GM06990 (cell line): ENCODE measurements at places on chromosomes 7 and 10.
A peak's percentile ranks its signal among the peaks of the same experiment; 100 is the strongest.

DNA sequence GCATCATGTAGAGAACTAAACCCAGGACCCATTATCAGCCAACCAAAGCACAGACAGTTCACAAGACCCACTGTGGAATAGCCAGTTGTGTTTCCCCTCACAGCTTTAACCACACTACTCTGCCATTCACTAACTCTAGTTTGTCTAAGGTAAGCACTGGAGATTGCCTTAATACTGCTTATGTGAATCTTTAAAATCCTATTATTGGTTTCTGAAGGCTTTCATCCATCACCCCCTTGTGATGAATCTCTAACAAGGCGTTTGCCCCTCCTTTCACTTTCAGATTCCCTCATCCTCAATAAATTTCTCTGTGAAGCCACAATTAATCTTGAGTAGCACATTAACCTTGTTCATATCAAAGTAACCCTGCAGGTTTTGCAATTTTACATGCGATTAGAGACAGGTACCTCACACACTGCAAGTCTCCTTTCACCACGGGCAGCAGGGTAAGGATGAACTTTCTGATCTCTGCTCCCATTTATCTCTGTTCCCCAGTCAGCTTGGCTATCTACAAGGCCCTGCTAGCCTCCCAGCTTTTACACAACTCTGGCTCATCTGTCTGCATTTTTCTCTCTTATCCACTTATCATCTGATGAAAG lies 785.6 kb downstream of the REEP3 start:
- no peak for DNase-seq

DNA sequence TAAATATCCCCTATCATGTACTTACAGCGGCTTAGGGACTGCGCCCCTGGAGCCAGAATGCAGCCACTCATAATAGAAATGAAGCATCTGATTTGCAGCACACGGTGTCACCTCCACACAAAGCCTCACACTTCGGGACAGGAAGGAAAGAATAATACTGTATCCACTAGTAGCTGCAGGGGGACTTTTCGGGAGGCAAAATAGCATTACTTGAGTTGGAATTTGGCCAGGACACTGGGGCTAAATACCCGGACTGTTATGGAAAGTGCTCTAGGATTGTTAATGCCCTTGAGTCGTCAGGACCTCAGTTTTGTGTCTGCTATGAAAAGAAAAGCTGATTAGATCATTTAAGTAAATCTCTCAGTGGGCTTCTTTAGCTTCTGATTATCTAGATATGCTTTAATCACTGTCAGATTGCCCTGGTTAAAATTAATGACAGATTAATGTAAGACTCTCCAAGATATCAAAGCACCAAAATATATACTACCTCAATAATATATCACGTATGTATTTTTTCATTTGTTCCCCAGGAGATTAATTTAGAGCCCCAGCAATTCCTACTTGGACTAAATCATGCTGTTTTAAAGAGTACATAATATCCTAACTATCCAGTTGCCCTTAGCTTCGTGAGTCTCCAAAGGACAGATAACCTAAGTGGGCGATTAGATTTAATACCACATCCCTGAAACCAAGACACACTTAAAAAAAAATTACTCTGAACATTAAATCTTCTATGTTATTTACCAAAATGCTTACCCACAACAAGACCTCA lies 173.0 kb upstream of the NEBL start:
- no peak for DNase-seq

DNA sequence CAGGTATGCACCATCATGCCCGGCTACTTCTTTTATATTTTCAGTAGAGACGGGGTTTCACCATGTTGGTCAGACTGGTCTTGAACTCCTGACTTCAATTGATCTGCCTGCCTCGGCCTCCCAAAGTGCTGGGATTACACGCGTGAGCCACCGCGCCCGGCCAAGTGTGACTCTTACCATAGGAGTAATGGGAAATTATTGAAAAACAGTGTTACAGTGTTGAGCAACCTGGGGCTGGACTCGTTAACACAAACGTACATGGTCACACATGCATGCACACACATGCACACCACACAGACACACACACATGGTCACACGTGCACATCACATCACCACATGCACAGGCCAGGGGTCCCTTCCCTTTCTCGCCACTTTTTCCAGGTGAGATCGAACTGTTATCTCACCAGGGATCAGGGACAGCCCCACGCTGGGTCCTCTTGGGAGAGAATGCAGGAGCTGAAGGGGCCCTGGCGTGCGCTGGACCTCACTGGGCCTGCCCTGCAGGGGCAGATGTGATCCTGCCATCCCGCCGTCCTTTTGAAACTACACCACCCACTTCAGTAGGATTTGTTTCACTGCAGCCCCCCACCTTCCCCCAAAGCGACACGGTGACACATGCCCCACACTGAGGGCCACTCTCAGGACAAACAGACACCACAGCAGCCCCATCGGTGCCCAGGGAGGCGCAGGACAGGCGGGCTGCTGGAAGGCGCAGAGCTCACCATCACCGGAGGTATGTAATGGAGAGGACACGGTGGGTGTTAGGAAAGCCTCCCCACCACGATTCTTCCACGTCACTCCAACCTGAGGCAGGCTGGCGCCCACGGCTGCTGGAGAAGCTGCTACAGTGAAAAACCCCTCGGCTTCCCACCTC lies 10.2 kb downstream of the RADIL start:
- no peak for DNase-seq

- no peak for DNase-seq
These were observed 51.9 kb upstream of the PTN start for GRCh38 chr7:137395420-137395819.

DNA sequence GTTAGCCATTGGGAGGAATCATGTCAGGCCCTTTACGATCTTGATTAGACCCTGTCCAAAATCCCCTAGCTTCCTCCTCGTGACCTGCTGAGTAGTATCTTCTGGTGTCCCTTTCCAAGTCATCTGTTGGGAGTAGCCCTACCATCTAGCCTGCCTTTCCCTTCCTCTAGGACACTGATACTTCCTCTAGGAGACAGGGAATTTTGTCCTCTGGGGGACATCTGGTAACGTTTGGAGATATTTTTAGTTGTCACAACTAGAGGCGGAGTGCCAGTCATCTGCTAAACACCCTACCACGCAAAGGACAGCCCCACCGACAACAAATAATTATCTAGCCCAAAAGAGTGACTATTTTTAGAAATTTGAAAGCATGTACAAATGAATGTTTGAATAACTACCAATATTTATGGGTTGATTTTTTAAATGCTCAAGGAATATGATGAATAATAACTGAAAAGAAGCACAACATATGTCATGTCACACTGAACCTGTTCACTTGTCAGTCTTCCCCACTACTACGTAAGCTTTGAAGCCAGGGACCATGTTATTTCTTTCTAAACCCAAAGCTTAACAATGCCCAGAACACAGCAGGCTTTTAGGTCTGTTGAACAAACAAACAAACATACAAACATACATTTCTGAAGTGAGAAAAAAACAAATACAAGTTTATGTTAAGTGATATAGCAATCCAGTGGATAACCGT lies 105.9 kb downstream of the ARHGAP12 start:
- no peak for DNase-seq

DNA sequence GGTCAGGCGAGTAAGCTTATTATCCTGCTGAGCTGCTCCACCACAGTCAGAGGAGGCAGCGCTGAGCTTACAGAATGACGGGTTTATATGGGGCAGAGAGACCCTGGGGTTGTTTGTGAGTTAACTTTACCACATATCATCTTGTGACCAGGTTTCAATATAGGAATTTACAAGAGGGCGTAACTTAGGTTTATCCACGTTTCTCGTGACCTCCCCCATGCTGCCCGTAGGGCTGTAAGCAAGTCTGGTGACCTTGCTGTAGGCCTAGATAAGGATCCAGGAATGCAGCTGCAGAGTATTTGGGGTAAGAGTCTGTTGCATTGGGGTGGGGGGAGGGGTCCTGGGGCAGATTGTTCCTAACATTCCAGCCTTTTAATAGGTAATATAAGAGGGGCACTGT lies 24.6 kb downstream of the SCIN start:
- no peak for DNase-seq

DNA sequence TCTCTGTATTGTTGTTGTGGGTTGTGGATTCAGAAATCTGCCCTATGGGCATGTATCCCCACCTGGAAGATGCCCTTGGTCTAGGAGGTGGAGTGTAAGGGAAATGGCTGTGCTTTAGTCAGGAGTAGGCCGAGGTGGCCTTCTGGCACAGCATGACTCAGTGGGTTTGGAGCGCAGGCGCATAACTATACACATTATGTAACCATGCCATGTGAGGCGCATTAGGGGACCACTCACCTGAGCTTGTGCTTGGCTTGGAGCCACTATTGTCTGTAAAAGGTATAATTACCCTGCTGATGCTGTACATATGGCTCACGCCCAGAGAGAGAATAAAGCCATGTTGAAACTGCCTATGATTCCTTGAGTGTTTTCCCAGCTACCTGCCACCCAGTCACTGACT lies 20.6 kb upstream of the ADAMTS14 start:
- no peak for DNase-seq

GRCh38 chr7:50632561-50633413 lies 67.6 kb upstream of the DDC start:
- peak; percentile 22 for DNase-seq

- DNase-seq, result no peak
These were observed 237.9 kb upstream of the DGKB start for GRCh38 chr7:15140431-15140830.

GRCh38 chr10:77533146-77533886 lies 104.3 kb downstream of the KCNMA1 start:
- no peak for DNase-seq

GRCh38 chr7:136002802-136003201 lies 25.6 kb upstream of the MTPN start:
- DNase-seq, result no peak

- DNase-seq, result no peak
These were observed 108.6 kb downstream of the TRIM24 start for GRCh38 chr7:138568655-138569054.

- no peak for DNase-seq
These were observed 14.8 kb downstream of the TSPAN14 start for GRCh38 chr10:80468806-80469421.

DNA sequence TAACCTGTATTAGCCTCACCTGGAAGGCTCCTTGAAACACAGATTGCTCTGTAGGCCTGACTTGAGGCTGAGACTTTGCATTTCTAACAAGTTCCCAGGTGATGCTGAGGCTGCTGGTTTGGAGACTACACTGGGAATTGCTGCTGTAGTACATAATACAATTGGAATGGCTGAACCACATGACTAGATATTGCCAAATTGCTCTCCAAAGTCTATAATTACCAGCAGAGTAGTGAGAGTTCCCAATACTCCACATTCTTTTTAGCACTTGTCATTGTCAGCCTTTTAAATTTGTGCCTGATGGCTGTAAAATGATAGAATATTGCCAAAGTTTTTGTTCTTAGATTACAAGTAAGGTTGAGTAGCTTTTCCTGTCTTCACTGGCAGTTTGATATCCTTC lies 39.9 kb downstream of the PLEKHA8 start:
- no peak for DNase-seq

GRCh38 chr7:45685619-45686240 lies 111.6 kb downstream of the ADCY1 start:
- DNase-seq, result no peak

- no peak for DNase-seq
These were observed 46.9 kb upstream of the SEPTIN7 start for GRCh38 chr7:35753761-35754603.

DNA sequence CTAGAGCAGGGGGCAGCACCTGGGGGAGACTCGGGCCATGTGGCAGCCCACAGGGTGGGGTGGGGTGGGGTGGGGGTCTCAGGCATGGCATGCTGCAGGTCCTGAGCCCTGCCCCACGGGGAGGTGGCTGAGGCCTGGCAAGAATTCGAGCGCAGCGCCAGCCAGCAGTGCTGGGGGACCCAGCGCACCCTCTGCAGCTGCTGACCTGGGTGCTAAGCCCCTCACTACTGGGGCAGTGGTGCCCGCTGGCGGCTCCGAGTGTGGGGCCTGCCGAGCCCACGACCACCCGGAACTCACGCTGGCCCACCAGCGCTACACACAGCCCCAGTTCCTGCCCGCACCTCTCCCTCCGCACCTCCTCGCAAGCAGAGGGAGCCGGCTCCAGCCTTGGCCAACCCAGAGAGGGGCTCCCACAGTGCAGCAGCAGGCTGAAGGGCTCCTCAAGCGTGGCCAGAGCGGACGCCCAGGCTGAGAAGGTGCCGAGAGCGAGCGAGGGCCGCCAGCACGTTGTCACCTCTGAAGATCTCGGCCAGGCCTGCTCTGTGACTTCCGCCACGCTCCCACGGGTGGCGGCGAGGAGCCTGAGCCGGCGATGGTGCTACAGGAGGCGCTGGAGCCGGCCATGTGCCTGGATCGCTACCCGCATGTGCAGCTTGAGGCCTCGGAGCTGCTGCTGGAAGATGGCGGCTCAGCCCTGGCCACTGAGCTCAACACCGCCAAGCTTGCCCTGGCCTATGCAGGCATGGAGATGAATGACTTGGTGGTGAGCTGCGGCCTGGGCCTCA lies 145.1 kb upstream of the C7orf33 start:
- DNase-seq, result no peak

DNA sequence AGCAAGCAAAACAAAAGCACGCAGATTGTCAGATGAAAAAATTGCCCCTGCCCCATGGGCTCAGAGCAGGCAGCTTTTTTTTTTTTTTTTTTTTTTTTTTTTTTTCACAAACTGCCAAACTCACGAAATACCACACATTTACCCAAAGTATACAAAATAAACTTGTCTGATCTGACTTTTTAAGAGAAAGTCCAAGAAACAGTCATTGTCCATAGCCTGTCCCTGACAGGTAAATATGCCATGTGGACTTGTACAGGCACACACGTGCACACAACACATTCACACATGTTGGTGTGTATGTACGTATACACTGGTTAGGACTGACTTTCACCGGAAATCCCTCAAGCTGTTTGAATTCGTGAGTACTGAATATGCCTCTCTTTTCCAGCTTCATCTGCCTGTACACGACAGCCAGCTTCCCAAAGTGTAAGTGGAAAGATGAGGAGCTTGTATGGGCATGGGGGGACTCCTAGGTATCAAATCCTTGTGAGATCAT lies 929 bp upstream of the HGF start:
- no peak for DNase-seq

DNA sequence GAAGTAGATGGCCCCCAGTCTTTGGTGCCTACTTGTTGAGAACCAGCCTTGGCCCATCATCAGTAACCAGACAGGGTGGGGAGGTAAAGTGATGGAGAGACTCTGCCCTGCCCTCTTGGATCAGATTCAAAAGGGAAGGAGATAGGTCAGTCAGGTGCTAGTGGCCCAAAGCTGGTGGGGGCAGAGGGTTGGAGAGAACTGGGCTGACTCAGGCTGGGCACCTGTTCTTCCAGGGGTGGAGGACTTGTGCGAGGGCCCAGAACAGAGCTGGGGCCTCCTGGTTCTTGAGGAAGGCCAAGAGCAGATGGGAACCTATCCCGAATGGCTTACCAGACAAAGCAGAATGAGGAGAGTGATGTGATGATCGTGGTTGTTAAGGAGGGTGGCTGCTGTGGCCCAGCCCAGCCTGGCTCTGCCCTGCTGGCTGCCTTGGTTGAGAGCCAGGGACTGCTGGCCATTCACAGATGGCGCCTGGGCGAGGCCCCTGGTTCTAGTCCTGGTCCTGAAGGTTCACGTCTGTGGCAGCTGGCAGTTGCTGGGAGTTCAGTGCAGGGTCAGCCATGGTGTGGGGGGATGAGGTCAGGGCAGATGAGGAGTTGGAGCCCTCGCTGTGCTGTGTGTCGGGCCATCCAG lies 36.6 kb downstream of the PALD1 start:
- DNase-seq, result no peak
